ENCODE measurements at places on chromosomes 12 and 14.

DNA sequence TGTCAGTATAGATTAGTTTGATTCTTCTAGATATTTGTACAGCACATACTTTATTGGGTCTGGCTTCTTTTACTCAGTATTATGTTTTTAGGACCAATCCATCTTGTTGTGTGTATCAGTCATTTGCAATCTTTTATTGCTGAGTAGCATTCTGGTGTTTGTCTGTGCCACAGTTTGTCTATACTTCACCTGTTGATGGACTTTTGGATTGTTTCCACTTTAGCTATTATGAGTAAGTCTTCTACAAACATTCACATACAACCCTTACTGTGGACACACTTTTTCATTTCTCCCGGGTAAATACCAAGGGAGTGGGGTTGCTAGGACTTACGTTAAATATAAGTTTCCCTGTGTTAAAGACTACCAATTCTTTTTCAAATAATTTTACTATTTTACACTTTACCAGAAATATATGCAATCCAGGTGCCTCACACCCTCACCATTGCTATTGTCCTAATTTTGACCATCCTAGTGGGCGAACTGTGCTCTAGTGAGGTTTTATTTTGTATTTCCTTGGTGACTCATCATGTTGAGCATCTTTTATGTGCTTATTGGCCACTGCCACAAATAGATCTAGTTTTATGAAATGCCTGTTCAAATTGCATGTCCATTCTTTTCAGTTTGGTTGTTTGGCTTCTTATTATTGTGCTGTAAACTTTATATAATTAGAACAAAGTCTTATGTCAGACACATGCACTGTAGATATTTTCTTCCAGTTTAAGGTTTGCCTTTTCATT lies 304.7 kb upstream of the TMTC1 start:
- no peak for DNase-seq

GRCh38 chr12:68844318-68844745 lies 36.4 kb downstream of the MDM2 start:
- no peak for DNase-seq

DNA sequence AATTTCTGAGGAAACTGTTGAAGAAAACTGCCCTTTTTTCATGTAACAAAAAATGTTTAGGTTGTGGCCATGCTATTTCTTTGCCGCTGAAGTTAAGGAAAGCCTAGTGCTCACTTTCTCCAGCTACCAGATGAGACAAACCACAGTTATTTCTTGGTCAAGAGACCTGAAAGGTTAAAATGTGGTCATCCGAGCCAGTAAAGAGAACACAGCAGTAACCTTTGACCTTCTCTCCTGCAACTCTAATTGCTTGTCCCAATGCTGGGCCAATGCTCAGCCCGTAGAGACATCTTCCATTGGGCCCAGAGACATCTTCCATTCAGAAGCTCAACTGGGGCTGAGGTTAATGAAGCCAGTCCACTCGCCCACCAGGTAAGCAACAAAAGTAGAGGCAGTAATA lies 109.8 kb upstream of the CPSF6 start:
- DNase-seq: no peak

- peak; percentile 35 for DNase-seq
These were observed 180.8 kb downstream of the CRADD start for GRCh38 chr12:93857991-93858447.

DNA sequence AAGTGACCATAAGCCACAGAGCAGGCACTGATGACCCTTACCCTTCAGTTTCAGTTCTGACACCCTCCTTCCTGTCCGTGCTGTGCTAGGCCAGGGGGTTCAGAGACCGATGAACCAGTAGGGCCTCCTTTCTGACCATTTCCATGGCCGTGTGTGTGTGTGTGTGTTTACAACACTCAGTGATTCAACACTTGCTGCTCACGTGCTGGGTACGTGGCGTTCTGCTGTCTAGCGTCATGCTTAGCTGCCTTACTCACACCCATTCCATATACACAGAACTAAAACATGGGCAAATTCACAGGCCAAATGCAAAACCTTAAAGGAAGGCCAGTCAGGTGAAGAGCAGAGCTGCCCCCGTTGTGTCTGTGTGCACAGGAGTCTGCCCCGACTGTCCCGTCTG lies 67.5 kb downstream of the DNAH10 start:
- DNase-seq: no peak

- peak; percentile 60 for DNase-seq
These were observed 22.3 kb downstream of the OTOGL start for GRCh38 chr12:80121661-80122060.
